ENCODE measurements at places on chromosomes 1 and 21.

- DNase-seq = no peak
Observed at GRCh38 chr1:115929881-115930280, 46.4 kb upstream of the SLC22A15 start.

DNA sequence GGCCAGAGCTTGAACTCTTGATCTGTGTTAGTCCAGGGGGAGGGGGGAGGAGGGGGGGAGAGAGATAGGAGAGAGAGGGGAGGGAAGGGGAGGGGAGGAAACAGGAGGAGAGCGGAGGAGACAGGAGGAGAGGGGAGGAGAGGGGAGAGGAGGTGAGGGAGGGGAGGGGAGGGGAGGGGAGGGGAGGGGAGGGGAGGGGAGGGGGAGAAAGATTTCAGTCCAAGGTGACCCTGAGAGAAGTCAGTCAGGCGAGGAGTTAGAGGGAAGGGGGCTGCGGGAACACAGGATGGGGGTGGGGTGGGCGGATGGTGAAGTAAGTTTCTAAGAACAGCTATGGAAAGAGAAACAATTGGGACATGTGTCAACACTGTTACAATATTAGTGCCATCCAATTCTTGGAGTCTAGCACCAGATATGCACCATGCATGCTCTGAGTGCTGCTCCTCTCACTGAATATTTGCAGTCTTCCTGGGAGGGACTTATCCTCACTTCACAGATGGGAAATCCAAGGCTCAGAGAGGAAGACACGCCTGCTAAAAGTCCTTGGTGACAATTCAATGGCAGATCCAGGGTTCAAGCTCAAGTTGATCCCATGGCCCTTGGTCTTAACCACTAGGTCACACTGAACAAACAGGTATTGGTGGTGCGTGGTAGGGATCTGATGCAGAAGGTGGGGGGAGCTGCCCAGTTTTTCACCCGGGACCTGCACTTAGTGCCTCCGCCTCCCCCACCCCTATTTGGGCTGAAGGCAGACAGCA, 42.5 kb upstream of the ECE1 start:
- DNase-seq = no peak

GRCh38 chr1:181630838-181631237, 147.5 kb downstream of the CACNA1E start:
- DNase-seq = peak; percentile 71

DNA sequence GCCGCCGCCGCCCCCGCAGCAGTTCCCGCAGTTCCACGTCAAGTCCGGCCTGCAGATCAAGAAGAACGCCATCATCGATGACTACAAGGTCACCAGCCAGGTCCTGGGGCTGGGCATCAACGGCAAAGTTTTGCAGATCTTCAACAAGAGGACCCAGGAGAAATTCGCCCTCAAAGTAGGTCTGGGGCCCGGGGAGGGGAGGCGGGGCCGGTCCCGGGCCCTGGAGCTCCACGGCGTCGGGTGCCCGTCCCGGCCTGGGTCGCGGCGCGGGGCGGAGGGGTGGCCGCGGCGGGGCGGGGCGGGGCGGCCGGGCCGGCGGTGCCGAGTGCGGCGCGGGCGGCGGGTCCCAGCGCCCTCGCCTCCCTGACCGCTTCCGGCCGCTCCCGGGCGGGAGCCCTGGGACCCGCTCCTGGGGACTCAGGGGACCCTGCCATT, 646 bp downstream of the MAPKAPK2 start:
- DNase-seq = no peak

GRCh38 chr1:10528066-10529014, 53.6 kb downstream of the PEX14 start:
- DNase-seq = peak; percentile 47

DNA sequence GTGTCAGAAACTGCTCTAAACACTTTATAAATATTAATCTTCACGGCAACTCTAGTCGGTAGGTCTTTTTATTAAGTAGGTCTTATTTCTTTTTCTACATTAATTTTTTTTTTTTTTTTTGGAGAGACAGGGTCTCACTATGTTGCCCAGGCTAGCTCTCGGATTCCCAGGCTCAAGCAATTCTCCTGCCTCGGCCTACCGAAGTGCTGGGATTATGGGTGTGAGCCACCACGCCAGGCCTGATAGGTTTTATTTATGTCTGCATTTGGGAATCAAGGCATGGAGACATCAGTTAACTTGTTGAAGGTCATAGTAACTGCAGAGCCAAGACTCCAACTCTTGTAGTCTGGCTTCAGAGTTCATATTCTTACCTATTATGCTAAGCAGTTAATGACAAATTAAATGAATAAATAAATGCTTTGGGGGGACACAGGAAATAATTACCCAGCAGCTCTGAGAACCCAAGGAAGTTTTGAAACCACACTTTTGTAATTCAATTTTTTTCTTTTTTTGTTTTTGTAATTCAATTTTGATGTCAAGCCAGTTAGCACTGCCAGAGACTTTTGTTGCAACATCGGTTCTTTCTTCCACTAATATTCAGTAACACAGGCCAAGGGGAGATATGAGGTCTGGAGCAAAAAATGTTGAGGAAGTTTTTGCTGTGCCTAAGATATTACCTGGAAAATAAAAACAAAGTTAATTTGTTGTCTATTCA, 9.4 kb upstream of the UAP1 start:
- DNase-seq = no peak

- DNase-seq = no peak
Observed at GRCh38 chr1:156639601-156640101, 2.3 kb upstream of the BCAN start.

GRCh38 chr21:42685036-42685435, 31.6 kb downstream of the PDE9A start:
- DNase-seq = no peak

GRCh38 chr1:36080236-36080635, 3.7 kb upstream of the TEKT2 start:
- DNase-seq = no peak

- peak; percentile 40 for DNase-seq
Observed at GRCh38 chr1:53319296-53320101, 8.4 kb downstream of the LRP8 start.

GRCh38 chr1:36944883-36945282, 89.4 kb downstream of the GRIK3 start:
- peak; percentile 83 for DNase-seq

GRCh38 chr1:29849038-29849750, 612.9 kb downstream of the PTPRU start:
- peak; percentile 62 for DNase-seq

GRCh38 chr1:228471762-228472398, 15.3 kb upstream of the RNF187 start:
- peak; percentile 56 for DNase-seq

DNA sequence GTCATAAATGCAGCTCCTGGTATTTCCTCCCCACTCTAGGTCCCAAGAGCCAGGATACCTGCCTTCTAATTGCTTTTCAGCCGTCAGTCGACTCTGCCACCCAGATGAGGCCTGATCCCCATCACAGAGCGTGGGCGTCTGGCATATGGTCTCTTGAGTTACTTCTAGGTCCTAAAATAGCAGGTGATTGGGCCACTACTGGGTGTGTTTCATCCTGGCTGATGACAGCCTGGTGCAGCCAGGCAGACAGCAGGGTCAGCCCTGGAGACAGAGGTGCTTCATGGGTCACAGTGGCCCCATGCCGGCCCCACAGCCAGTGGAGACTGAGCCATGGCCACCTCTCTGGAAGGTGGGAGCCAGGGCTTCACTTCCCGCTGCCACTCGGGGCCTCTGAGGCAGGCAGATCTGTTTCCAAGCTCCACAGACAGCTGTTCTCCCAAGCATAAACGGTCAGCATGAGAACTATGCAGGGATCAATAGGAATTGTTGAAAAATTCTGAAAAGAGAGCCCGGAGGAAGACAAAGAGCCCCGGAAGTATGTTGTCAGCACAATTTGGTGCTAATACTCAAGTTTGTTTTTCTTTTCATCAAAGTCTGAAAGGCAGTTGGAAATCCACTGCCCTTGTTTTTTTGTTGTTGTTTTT, 83.0 kb downstream of the MAN1C1 start:
- peak; percentile 66 for DNase-seq

DNA sequence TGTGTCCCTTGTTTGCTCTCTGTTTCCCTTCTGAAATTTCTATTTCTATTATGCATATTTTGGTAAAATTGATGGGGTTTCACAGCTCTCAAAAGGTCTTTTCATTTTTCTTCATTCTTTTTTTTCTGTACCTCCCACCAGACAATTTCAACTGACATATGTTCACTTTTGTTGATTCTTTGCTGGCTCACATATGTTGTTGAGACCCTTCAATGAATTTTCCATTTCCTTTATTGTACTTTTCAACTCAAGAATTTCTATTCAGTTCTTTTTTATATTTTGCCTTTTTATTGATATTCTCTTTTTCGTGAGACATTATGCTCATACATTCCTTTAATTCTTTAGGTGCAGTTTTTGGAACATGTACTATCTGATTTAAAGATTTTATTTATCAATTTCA, 102.6 kb upstream of the GRIK1 start:
- no peak for DNase-seq

GRCh38 chr1:52306227-52307006, 59.6 kb downstream of the CC2D1B start:
- DNase-seq = no peak

- no peak for DNase-seq
Observed at GRCh38 chr1:23727362-23727811, 15.9 kb upstream of the ELOA start.
